ENCODE measurements at places on chromosomes 5 and 9.

GRCh38 chr5:77218263-77218662, 7.8 kb downstream of the PDE8B start:
- no peak for DNase-seq

DNA sequence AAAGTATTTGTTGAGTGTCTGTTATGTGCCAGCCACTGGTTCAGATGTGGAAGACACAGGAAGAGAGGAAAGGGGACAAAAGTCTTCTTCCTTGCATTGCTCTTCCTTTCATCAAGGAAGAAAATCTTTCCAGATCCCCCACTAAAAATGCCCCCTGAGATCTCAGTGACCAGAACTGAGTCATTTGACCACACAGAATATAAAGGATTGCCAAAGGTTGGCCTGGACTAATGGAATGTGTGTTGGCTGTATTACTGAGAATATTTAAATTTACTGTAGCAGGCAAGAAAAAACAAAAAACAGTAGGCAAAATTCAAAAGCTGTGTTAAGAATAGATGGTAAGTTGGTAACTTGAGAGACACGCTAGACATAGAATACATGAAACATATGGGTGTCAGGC, 10.0 kb upstream of the SEPTIN8 start:
- DNase-seq = no peak

DNA sequence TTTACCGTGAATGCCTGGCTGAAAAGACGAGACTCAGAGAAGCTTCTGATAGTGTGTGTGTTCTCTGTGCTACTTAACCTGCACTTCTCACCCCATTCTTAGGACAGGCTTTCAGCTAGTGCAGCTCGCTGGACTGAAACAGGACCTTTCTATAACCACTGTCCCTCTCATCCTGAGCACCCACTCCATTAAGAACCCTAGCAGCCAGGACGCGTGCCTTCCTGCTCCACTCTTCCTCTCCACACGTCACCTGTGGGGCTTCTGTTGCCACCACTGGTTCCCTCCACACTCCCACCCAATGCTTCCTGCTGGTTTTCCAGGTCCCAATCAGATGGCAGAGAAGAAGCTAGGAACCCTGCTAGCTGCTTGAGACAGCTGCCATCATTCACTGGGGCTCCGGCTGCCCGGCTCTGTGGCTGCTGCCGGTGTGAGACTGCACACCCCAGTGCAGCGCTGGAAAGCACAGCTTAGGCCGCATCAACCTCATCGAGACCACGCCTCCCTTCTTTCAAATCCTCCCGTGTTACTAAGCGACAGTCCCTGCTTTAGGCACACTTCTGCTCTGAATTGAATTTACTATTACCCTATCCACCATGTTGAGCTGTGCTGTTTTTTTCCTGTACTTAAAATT, 44.0 kb downstream of the RNF130 start:
- no peak for DNase-seq

GRCh38 chr5:153039501-153039900, 451.0 kb upstream of the GRIA1 start:
- DNase-seq = no peak

GRCh38 chr5:109880907-109881685, 191.4 kb downstream of the MAN2A1 start:
- DNase-seq = no peak

DNA sequence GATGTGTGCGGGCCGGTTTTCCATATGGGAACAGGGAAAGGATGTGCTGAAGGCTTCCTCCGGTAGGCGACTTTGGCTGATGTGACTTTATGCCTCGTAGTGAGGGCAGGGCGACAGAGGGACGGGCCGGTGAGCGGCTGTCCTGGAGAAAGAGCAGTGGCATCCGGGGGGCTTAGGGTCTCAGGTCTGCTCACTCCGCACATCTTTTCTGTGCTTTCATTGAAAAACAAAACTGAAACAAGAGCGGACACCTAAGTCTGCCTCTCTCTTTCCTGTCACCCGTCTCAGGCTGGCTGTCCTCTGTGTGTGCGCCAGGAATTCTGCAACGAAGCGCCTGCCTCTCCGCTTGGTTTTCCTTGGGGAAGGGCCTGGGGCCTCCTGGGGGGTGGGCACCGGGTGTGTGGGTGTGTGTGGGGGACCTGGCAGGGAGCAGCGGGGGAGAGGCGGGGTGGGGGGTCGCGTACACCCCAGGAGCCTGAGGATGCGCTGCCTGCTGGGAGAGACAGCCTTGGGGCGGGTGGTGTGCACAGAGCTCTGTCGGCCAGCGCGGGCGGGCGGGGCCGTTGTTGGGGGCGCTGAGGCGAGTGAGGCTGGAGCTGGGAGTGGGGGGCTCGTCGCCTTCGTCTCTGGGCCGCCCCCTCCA, 580 bp upstream of the PRRX2 start:
- peak; percentile 14 for DNase-seq

- DNase-seq = no peak
Measured at GRCh38 chr5:159906943-159907342, 9.3 kb upstream of the ADRA1B start.

DNA sequence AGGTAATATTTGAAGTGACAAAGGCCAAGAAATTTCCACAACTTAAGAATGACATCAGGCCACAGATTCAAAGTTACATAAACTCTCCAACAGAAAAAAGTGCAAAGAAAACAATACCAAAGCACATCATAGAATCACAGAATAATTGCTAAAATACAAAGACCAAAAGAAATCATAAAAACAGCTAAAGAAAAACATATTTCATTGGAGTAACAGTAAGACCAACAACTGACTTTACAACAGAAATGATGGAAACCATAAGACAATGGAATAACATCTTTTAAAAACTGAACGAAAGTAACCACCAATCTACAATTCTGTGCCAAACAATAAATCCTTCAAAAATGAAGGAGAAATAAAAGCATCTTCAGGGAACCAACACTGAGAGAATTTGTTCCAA, 38.3 kb downstream of the ZDHHC21 start:
- DNase-seq = no peak

GRCh38 chr5:103031607-103032006, 88.3 kb downstream of the GIN1 start:
- no peak for DNase-seq

- no peak for DNase-seq
Measured at GRCh38 chr5:7261900-7262299, 134.0 kb upstream of the ADCY2 start.

- DNase-seq = no peak
Measured at GRCh38 chr5:5678909-5679308, 256.4 kb downstream of the ICE1 start.

DNA sequence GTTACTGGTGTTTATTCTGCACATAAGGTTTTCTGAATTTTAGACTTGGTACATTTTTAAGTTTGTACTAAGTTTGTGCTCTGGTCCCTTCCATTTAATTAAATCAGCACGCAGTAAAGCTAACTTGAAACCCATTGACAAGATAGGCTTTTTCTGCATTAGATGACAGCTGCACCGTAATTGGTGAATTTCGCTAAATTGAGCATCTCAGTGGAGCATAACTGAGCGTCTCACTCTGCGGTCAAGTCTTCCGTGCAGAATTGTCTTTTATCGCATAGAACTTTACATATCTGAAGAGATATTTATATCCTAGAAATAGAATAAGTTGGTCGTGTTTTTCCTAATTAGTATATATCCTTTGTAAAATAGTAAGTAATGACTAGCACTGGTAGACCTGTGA, 4.1 kb downstream of the SUB1 start:
- no peak for DNase-seq

DNA sequence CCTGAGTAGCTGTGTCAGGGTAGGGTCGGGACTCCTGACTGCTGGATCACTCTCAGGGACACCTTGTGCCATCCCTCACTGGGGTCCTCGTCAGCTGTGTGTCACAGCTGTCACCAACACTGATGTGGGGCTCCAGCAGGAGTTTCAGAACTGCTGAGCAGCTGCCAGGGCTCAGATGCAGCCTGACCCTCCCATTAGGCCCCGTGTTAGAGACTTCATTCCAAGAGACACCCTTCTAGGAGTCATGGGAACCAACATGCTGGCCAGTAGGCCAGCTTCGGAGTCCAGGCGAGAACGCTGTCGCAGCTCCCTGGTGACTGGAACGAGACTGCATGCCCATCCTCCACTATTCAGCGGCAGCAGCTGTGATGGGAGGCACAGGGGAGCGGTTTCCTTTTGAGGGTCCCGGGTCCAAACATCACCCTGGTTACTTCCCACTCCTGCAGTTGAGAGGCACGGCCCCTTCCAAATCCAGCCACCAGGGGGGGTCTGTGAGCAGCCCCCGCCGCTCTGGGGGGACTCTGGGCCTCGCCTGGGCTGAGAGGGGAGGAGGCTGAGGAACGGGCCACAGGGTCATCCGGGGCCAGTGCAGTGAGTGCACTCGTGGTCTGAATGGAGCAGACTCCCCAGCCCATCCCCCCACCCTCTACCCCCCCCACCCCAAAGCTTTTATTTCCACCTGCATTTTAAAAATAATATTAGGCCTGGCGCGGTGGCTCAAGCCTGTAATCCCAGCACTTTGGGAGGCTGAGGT, 12.6 kb upstream of the TCF7 start:
- peak; percentile 62 for DNase-seq

GRCh38 chr5:173468821-173469251, 140.6 kb upstream of the STC2 start:
- no peak for DNase-seq

DNA sequence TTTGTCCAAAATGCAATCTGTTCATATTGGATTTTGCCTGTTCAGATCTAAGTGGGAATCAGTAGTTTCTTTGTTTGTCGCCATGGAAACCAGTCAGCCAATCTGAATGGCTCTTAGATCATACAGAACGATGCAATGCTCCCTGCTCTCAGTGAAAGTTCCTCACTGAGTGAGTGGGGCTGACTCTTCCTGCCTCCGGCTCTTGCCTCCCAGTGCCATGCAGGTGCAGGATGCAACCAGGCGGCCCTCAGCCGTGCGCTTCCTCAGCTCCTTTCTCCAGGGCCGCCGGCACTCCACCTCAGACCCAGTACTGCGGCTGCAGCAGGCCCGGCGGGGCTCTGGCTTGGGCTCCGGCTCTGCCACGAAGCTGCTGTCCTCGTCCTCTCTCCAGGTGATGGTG, at the start of gene PTPDC1:
PTPDC1 (plus strand) TSS at position 151 of the 400 bp plus-strand sequence; CDS start at position 218, 67 bp downstream.
- DNase-seq = no peak

DNA sequence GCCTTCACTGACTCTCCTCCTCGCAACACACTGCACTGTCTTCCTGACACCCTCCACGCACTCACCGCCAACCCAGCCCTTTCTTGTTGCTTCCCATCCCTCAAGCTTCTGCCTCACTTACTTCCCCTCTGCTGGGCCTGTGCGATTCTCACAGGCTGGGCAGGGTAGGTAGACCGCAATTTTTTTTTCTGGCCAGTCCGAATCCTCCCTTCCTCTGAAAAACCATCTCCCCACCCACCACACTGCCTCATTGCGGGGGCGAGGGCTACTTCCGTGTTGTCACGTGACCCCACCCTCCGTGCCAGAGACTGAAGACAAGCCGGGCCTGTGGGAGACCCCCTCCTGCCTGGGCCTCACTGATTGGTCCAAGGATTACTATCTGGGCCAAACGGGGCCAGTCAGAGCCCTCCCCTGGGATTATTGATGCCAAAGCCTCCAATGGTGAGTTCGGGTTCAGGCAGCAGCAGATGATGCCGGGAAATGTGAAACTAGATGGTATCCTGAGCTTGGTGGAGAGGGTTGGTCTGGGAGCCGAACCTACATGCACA, 73.1 kb downstream of the STK10 start:
- DNase-seq = peak; percentile 77

GRCh38 chr5:10297646-10298204, 10.0 kb downstream of the CMBL start:
- DNase-seq = no peak

- DNase-seq = no peak
Measured at GRCh38 chr9:114307899-114308267, 15.0 kb upstream of the ORM1 start.

- no peak for DNase-seq
Measured at GRCh38 chr5:124451721-124452383, 294.6 kb downstream of the ZNF608 start.

DNA sequence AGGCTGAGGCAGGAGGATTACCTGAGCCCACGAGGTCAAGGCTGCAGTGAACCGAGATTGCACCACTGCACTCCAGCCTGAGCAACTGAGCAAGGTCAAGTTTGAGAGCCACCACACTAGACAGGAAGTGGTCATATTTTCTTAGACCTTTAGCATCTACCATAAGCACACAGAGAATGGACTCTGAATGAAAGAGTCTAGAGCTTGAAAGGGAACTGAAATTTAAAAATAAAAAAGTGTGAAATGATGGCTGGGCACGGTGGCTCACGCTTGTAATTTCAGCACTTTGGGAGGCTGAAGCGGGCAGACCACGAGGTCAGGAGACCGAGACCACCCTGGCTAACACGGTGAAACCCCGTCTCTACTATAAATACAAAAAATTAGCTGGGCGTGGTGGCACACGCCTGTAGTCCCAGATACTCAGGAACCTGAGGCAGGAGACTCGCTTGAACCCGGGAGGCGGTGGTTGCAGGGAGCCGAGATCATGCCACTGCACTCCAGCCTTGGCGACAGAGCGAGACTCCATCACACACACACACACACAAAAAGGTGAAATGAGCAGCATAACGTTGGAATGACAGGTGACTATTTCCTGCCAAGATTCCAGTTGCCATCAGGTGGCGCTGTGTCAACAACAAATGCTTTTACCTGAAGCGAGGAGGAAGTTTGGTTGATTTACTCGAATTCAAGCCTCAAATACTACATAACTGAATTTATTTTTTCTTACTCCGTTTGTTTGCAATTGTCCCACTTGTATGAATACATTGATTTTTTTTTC, 21.3 kb upstream of the AK3 start:
- peak; percentile 73 for DNase-seq
